ENCODE measurements at places on chromosomes 12 and 14.
A peak's percentile ranks its signal among the peaks of the same experiment; 100 is the strongest.

DNA sequence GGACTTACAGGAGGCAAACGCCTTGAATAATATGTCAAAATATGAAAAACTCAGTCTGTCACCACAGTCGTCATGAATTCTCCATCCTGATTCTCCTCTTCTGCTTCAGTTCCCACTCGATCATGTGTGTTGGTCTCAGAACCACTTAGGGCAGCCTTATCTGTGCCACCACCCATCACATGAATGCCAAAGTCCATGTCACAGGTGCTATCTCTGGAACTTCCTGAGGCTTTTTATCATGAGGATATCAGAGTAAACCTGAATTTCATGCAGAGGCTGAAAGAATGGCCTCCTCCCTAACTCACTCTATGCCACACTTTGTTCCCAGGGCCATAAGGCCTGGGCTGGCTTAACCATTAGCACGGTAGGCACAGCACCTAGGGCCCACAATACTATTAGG is 28.8 kb upstream of the MAP3K9 start:
- H3K4me3 ChIP-seq: no peak overlapping the region
- H3K27me3 ChIP-seq: no peaks in the 10 kb centered on the region
- H3K27ac ChIP-seq: no peak overlapping the region

- no peaks in the 10 kb centered on the region for H3K27me3 ChIP-seq
- H3K27ac ChIP-seq: no peak overlapping the region
- H3K4me1 ChIP-seq: peaks cover 2% of the 10 kb centered on the region
- DNase-seq: no peak
- no peaks in the 10 kb centered on the region for H3K36me3 ChIP-seq
Measured at GRCh38 chr12:43692064-43692463, 66.5 kb downstream of the PUS7L start.

- no peaks in the 10 kb centered on the region for H3K4me1 ChIP-seq
- peaks cover 15% of the 10 kb centered on the region for H3K27me3 ChIP-seq
- DNase-seq: no peak
- H3K4me3 ChIP-seq: no peak overlapping the region
- H3K36me3 ChIP-seq: no peaks in the 10 kb centered on the region
- H3K27ac ChIP-seq: no peak overlapping the region
Measured at GRCh38 chr12:131075611-131076010, 121.9 kb downstream of the ADGRD1 start.

DNA sequence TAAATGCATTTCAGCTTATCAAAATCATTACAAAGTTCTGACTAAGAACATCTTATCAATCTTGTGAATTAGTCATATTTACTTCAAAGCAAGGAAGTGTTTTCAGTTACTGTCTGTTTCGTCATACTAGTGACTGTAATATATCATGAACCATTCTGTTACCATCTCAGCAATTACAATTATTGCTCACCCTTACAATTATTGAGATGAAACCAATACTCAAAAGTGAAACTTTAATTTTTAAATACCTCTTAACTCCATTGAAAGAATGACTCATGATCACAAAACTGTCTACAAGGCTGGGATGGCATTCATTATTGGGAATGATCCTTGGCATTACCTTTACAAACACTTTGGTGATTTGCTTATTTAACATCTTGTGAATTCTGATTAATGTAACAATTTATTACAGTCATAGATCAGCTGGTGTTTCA is 90.3 kb downstream of the RPS6KA5 start:
- H3K36me3 ChIP-seq: no peaks in the 10 kb centered on the region
- H3K27me3 ChIP-seq: no peaks in the 10 kb centered on the region
- no peak overlapping the region for H3K4me3 ChIP-seq
- H3K4me1 ChIP-seq: no peaks in the 10 kb centered on the region
- H3K27ac ChIP-seq: no peak overlapping the region
- DNase-seq: no peak

- no peaks in the 10 kb centered on the region for H3K4me1 ChIP-seq
- no peak overlapping the region for H3K4me3 ChIP-seq
- no peak for DNase-seq
- H3K27me3 ChIP-seq: no peaks in the 10 kb centered on the region
- no peak overlapping the region for H3K27ac ChIP-seq
Measured at GRCh38 chr12:29486972-29487371, 10.5 kb downstream of the OVCH1 start.

- H3K27ac ChIP-seq: no peak overlapping the region
- no peak for DNase-seq
- H3K4me3 ChIP-seq: no peak overlapping the region
- H3K36me3 ChIP-seq: no peaks in the 10 kb centered on the region
- no peaks in the 10 kb centered on the region for H3K27me3 ChIP-seq
Measured at GRCh38 chr14:72057701-72058285, 125.6 kb downstream of the RGS6 start.

DNA sequence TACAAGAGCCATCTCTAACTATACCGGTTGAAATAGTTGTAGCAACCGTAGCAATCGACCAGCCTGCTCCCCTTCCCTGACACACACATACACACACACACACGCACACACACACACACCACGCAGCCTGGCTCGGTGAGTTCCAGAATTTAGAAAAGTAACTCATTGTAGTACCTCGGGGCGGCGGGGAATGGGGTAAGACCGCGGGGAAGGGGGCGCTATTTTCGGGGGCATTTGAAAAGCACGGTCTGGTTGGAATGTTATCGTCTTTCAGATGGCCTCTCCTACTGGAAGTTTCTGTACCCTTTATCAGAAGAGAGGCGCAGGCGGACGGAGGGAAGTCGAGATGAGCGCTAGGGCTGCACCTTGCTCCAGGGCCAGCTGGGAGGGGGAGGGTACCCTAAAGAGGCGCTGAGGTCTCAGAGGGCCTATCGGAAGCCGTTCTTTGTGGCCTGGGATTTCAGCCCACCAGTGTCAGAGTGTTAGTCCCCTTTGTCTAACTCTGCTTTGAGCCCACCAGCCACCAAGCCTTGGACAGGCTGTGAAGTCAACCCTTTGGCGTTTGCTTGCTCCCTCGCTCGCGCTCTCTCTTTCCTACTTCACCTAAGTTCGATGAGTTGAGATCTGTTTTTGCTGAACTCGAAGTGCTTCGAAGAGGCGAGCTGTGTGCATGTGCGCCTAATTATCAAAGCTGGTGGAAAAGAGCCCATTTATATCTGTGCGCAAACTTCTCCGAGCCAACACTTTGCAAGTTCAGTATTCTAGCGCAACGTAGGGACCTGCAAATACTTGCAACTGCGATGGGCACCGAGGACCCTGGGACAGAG is 837 bp downstream of the COL2A1 start:
- peaks cover 73% of the 10 kb centered on the region for H3K27me3 ChIP-seq
- DNase-seq: no peak
- H3K36me3 ChIP-seq: no peaks in the 10 kb centered on the region
- H3K4me1 ChIP-seq: peaks cover 6% of the 10 kb centered on the region
- H3K4me3 ChIP-seq: 0 out of 2 replicates have a peak overlapping the region, but pooled peaks have one; percentile 5

- no peak overlapping the region for H3K4me3 ChIP-seq
- no peak overlapping the region for H3K27ac ChIP-seq
- no peaks in the 10 kb centered on the region for H3K36me3 ChIP-seq
- H3K4me1 ChIP-seq: peaks cover 21% of the 10 kb centered on the region
Measured at GRCh38 chr12:59403259-59403932, 192.4 kb upstream of the SLC16A7 start.

- no peak overlapping the region for H3K4me3 ChIP-seq
- H3K27ac ChIP-seq: no peak overlapping the region
- no peak for DNase-seq
- no peaks in the 10 kb centered on the region for H3K4me1 ChIP-seq
- no peaks in the 10 kb centered on the region for H3K36me3 ChIP-seq
Measured at GRCh38 chr14:83558946-83559345, 1971.0 kb upstream of the FLRT2 start.

DNA sequence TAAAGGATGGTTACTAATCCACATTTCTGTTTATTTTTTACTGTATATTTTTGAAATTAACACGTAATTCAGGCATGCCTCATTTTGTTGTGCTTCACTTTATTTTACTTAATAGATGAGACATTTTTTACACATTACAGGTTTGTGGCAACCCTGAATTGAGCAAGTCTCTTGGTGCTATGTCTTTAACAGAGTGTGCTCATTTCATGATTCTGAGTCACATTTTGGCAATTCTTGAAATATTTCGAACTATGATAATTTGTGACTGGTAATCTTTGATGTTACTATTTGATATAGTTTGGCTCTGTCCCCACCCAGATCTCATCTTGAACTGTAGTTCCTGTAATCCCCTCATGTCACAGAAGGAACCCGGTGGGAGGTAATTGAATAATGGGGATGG is 1120.5 kb upstream of the FLRT2 start:
- no peak overlapping the region for H3K4me3 ChIP-seq
- no peak overlapping the region for H3K27ac ChIP-seq
- DNase-seq: no peak

GRCh38 chr12:70402597-70402996 is 36.5 kb downstream of the KCNMB4 start:
- DNase-seq: no peak
- H3K27ac ChIP-seq: no peak overlapping the region
- no peaks in the 10 kb centered on the region for H3K27me3 ChIP-seq
- no peaks in the 10 kb centered on the region for H3K36me3 ChIP-seq
- H3K4me3 ChIP-seq: no peak overlapping the region
- no peaks in the 10 kb centered on the region for H3K4me1 ChIP-seq

DNA sequence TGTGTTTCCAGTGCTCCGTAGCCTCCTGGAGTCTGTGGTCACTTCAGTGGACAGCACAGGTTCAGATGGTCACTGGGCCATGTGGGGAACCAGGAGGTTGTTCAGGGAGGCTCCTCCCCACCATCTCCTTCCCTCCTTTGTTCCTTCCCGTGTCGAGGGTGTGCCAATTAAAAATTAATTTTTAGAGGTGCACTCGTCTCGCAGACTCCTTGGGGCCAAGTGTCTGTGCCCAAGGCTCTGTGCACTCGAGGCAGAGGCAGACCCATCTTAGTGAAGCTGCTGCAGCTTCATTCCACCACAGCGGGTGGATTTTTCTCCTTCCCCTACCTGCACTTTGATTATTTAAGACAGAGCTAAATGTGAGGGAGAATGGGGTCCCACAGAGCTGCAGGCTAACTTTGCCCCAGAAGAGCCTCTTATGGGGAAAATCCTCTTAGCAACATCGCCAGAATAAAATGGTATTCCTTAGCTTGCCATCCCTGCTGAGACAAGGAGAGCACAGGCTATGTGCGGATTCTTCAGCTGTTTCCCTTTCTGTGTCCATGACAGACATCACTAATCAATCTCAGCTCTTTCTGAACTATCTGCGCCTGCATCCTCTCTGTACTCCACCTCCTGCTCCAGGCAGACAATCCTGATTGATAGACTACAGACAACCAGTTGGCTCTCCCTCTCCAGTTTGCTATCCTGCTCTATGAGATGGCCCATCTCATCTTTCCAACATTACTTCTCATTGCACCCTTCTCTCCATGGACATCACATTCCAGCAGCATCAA is 159.5 kb downstream of the VRK1 start:
- H3K27ac ChIP-seq: no peak overlapping the region
- H3K4me3 ChIP-seq: no peak overlapping the region
- no peak for DNase-seq
- H3K4me1 ChIP-seq: no peaks in the 10 kb centered on the region
- no peaks in the 10 kb centered on the region for H3K36me3 ChIP-seq
- H3K27me3 ChIP-seq: no peaks in the 10 kb centered on the region

GRCh38 chr12:7650091-7650490 is 15.6 kb downstream of the APOBEC1 start:
- no peaks in the 10 kb centered on the region for H3K27me3 ChIP-seq
- DNase-seq: no peak
- no peaks in the 10 kb centered on the region for H3K36me3 ChIP-seq
- peaks cover 8% of the 10 kb centered on the region for H3K4me1 ChIP-seq
- no peak overlapping the region for H3K4me3 ChIP-seq
- no peak overlapping the region for H3K27ac ChIP-seq

- no peaks in the 10 kb centered on the region for H3K36me3 ChIP-seq
- H3K27me3 ChIP-seq: no peaks in the 10 kb centered on the region
- H3K4me1 ChIP-seq: no peaks in the 10 kb centered on the region
- no peak overlapping the region for H3K27ac ChIP-seq
Measured at GRCh38 chr12:107431942-107432341, 253.7 kb upstream of the PWP1 start.

- H3K4me1 ChIP-seq: no peaks in the 10 kb centered on the region
- no peaks in the 10 kb centered on the region for H3K27me3 ChIP-seq
- DNase-seq: no peak
- no peaks in the 10 kb centered on the region for H3K36me3 ChIP-seq
- no peak overlapping the region for H3K4me3 ChIP-seq
Measured at GRCh38 chr12:115891556-115892164, 385.8 kb downstream of the MED13L start.

GRCh38 chr12:92133795-92134637 is 11.6 kb downstream of the BTG1 start:
- H3K27me3 ChIP-seq: no peaks in the 10 kb centered on the region
- no peak overlapping the region for H3K4me3 ChIP-seq
- no peaks in the 10 kb centered on the region for H3K36me3 ChIP-seq
- peak overlapping the region; percentile 9 for H3K27ac ChIP-seq
- peaks cover 53% of the 10 kb centered on the region for H3K4me1 ChIP-seq

DNA sequence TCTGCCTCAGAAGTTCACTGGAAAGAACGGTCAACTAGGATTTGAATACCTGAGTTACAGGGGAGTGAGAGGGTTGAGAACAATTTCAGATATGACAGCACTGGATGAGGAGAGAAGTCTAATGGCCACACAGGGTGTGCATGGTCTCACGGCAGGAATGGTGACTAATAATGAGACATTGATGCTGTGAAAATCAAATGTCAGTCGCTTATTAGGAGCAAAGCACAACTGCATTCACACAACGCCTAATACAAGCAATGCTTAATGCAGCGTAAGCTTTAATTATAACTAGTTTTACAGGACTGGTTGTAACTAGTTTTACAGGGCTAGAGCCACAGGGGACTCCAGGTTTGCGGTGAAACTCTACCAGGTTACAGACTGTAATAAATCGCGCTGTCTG is 23.4 kb upstream of the PRIMA1 start:
- H3K27ac ChIP-seq: no peak overlapping the region
- H3K4me3 ChIP-seq: no peak overlapping the region
- no peaks in the 10 kb centered on the region for H3K27me3 ChIP-seq
- H3K4me1 ChIP-seq: no peaks in the 10 kb centered on the region
- H3K36me3 ChIP-seq: no peaks in the 10 kb centered on the region

DNA sequence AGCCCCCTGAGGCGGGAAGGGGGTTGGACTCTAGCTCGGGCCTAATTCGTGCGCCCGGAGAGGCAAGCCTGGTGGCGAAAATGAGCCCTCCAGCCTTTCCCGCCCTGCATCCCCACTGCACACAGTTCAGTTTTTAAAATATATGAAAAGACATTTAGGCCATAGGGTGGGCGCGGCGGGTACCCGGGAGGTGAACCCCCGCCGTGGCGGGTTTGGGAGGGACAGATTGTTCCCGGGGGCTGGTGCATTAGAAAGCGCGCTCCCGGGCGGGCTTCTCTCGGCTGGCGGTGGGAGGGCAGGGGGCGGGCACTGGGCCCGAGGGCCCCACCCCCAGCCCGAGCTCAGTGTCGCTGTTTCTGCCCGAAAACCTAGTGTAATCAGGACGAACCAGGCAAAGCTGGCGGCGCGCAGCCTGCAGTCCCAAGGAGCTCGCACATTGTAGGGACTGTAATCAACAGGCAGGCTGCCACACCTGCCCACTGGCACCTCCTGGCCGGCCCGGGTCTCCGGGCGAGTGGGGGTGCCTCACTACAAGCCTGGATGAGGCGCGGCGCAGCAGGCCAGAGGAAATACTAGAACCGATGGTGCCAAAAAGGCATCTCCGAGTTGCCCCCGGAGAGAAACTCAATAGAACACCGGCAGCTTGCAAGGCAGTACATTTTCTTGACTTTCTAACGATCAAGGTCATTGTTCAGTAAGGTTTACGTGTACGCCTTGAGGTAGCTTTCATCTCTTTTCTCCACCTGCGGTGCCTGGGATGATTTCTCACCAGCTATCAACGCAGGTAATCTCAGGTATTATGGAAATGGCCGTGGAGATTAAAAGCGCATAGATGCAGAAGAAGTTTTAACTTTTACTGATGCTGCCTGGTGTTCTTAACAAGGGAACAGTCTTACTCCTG is 764 bp upstream of the SPTB start:
- no peaks in the 10 kb centered on the region for H3K27me3 ChIP-seq
- H3K4me3 ChIP-seq: peak overlapping the region; percentile 74
- H3K4me1 ChIP-seq: peaks cover 6% of the 10 kb centered on the region
- no peaks in the 10 kb centered on the region for H3K36me3 ChIP-seq
- peak overlapping the region; percentile 61 for H3K27ac ChIP-seq

All from MM.1S (cell line).